ENCODE measurements at places on chromosomes 5 and 9. TPM values are rescaled to one million over a fixed set of nuclear protein-coding genes. Genes with fewer than 3 reads are reported as not detected.

DNA sequence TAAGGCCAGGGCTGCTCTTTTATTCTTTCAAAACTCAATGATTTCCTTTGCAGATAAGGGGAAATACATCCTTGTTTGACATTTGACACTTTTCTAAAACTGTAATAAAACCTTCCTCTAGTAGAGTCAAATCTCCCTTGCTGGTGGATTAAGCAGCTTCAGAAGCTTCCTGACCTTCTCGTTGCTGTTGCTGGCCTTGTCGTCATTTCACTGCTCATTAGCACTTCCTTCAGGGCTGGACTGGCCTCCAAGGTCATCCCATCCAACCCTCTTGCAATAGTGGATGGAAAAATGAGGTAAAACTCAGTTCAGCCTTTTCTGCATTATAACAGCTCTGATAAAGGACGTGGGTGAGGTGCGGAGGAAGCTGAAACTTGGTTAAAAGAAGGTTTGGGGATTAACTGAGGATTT, 1.1 kb upstream of the ADAMTSL1 start:
- no peak for DNase-seq
- H3K27ac ChIP-seq, result no peak overlapping the region
- no peaks in the 10 kb centered on the region for H3K36me3 ChIP-seq
- H3K4me3 ChIP-seq, result no peak overlapping the region

- no peaks in the 10 kb centered on the region for H3K4me1 ChIP-seq
- H3K36me3 ChIP-seq, result peaks cover 37% of the 10 kb centered on the region
- DNase-seq, result no peak
- no peak overlapping the region for H3K27ac ChIP-seq
- H3K4me3 ChIP-seq, result no peak overlapping the region
- H3K27me3 ChIP-seq, result no peaks in the 10 kb centered on the region
Measured at GRCh38 chr9:93532141-93532540, 44.2 kb upstream of the PHF2 start.

GRCh38 chr9:134320868-134321471, 5.3 kb upstream of the RXRA start:
- H3K27me3 ChIP-seq, result no peaks in the 10 kb centered on the region
- DNase-seq, result no peak
- no peak overlapping the region for H3K27ac ChIP-seq
- no peaks in the 10 kb centered on the region for H3K36me3 ChIP-seq

DNA sequence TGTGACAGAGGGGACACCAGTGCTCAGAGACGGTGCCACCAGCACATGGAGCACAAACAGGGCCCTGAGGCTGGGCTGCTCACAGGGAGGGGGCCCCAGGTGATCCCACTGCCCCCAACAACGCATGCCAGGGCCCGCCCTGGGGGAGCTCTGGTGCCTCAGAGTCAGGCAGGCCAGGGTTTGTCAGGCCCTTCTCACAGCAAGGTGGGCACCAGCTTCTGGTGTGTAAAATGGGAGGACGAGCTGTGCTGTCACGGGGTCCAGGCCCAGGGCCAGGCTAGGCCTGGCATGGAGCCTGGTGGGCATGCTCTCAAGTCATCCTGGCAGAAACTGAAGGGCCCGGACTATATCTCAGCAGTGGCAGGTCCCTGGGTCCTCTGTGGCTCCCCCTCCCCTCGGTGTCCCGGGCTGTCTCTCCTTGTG, 34.5 kb downstream of the PRRT1B start:
- no peak for DNase-seq
- H3K4me3 ChIP-seq, result no peak overlapping the region
- no peaks in the 10 kb centered on the region for H3K27me3 ChIP-seq
- no peaks in the 10 kb centered on the region for H3K4me1 ChIP-seq

DNA sequence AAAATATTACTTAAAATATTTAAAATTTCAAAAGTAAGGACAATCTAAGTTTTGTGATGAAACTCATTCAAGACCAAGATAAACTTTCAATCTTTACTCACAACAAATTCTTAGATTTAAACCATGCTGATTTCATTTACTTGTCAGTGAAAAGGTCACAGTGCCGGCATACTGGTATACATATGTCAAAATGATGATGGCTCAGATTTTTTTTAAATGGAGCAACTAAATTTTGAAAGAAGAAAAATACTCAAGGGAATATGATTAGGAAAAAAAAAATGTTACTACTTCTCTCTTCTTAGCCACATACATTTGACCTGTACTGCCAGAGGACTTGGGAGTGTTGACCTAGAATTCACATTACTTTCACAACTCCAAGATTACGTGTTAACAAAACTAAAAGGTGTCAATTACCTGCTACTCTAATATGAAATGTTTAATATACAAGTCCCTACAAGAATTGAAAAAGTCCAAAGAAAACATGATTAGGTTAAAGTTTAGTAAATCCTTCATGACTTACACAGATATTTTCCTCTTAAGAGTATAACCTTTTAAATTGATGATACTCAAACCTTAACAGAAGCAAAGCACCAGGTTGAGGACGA, 4.6 kb downstream of the EFNA5 start:
- no peaks in the 10 kb centered on the region for H3K36me3 ChIP-seq
- no peak overlapping the region for H3K27ac ChIP-seq
- H3K27me3 ChIP-seq, result peaks cover 8% of the 10 kb centered on the region
- H3K4me3 ChIP-seq, result no peak overlapping the region
- no peaks in the 10 kb centered on the region for H3K4me1 ChIP-seq

Gene PCDHB2
- 0.36 TPM for total RNA-seq

Gene GRXCR2
- not detected for total RNA-seq

Gene PTGR1
- total RNA-seq, result 80.8 TPM

Gene EIF4E1B
- not detected for total RNA-seq

Gene ANXA6
- total RNA-seq, result 633 TPM

Gene HMGCR
- total RNA-seq, result 48.6 TPM

Gene MSMP
- total RNA-seq, result not detected

Gene YTHDC2
- total RNA-seq, result 13.4 TPM
